ENCODE measurements at places on chromosomes 11 and 22. TPM values are rescaled to one million over a fixed set of nuclear protein-coding genes. Genes with fewer than 3 reads are reported as not detected.

GRCh38 chr11:117356126-117356890, 28.7 kb downstream of the CEP164 start:
- H3K27ac ChIP-seq = no peak overlapping the region
- no peak for DNase-seq
- no peak overlapping the region for H3K4me3 ChIP-seq

DNA sequence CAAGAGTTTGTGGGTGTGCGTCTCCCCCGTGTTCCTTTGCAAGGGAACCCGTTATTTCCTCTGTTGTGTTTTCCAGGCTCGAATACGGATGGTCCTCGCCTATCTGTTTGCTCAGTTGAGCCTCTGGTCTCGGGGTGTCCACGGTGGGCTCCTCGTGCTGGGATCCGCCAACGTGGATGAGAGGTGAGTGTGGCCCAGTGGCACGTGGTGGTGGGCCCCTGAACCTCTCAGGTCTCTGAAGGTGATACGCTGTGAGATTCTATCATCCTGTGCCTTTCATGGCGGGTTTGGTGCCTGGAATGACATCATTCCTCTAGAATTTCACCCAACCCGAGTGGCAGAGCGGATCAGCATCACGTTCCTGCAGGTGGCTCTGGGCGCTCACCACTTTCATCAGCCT, 32.5 kb downstream of the NADSYN1 start:
- peaks cover 27% of the 10 kb centered on the region for H3K36me3 ChIP-seq
- H3K4me3 ChIP-seq = no peak overlapping the region
- DNase-seq = no peak
- no peaks in the 10 kb centered on the region for H3K4me1 ChIP-seq
- no peak overlapping the region for H3K27ac ChIP-seq

TOM1 gene
- 68.2 TPM for total RNA-seq

DNA sequence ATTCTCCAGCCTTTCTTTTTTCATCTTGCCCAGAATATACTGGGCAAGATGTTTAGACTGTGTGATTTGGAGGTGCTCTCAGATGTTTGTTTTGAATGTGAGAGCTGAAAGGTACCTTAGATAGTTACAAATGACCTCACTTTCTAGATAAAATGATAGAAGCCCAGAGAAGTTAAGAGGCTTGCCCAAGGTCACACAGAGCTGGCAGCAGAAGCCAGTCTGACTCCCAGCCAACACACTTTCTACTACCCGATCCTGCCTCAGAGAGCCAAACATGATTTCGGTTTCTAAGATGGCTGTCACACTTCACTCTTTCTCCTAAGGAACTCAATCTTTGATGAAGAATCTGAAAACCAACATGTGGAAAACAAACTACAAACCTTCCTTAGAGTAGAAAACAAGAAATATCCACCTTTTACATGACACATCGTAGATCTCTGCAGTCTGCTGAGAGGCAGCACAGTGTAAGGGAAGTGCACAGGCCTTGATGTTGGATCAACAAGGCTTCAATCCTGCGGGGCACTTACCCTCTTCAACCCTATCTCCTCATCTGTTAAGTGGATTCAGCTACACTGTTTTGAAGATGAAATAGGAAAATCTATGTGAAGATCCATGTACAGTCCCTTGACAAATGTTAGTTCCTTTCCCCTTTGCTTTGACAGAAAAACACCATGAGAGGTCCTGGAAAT, 58.6 kb downstream of the SYTL2 start:
- H3K4me1 ChIP-seq = peaks cover 3% of the 10 kb centered on the region
- no peaks in the 10 kb centered on the region for H3K36me3 ChIP-seq
- H3K27me3 ChIP-seq = no peaks in the 10 kb centered on the region
- H3K4me3 ChIP-seq = no peak overlapping the region
- no peak overlapping the region for H3K27ac ChIP-seq
- no peak for DNase-seq

- peak; percentile 10 for DNase-seq
- no peak overlapping the region for H3K27ac ChIP-seq
- H3K27me3 ChIP-seq = no peaks in the 10 kb centered on the region
- no peak overlapping the region for H3K4me3 ChIP-seq
- no peaks in the 10 kb centered on the region for H3K36me3 ChIP-seq
Observed at GRCh38 chr11:131186629-131187101, 183.8 kb upstream of the NTM start.

GRCh38 chr22:32042924-32043323, at the start of gene SLC5A1:
Gene SLC5A1 (plus strand): TSS chr22:32043261. CDS start chr22:32043282, 21 bp downstream.
- H3K27me3 ChIP-seq = no peaks in the 10 kb centered on the region
- DNase-seq = no peak
- H3K36me3 ChIP-seq = no peaks in the 10 kb centered on the region
- H3K4me1 ChIP-seq = no peaks in the 10 kb centered on the region
- no peak within 1 kb of the TSS for H3K27ac ChIP-seq

- no peaks in the 10 kb centered on the region for H3K27me3 ChIP-seq
- H3K4me1 ChIP-seq = no peaks in the 10 kb centered on the region
- no peaks in the 10 kb centered on the region for H3K36me3 ChIP-seq
- DNase-seq = no peak
- H3K27ac ChIP-seq = no peak overlapping the region
Observed at GRCh38 chr11:110182886-110183285, 89.7 kb downstream of the ZC3H12C start.

OR5I1 gene
- not detected for total RNA-seq

ACER3 gene
- total RNA-seq = 35.3 TPM

- H3K36me3 ChIP-seq = no peaks in the 10 kb centered on the region
- H3K27me3 ChIP-seq = no peaks in the 10 kb centered on the region
- DNase-seq = no peak
- no peaks in the 10 kb centered on the region for H3K4me1 ChIP-seq
Observed at GRCh38 chr11:18844753-18845367, 53.3 kb upstream of the PTPN5 start.

Data from kidney (tissue), 22 donors.